ENCODE measurements at places on chromosomes 7 and 10. TPM values are rescaled to one million over a fixed set of nuclear protein-coding genes. Genes with fewer than 3 reads are reported as not detected.

MEOX2 gene
- 13.0 TPM for total RNA-seq

FAM131B gene
- 3.2 TPM for total RNA-seq

FAM25G gene
- not detected for total RNA-seq

FFAR4 gene
- not detected for total RNA-seq
